Fibroblast of skin of right biceps (primary cell): ENCODE measurements at places on chromosomes 3 and 15.
A peak's percentile ranks its signal among the peaks of the same experiment; 100 is the strongest.

DNA sequence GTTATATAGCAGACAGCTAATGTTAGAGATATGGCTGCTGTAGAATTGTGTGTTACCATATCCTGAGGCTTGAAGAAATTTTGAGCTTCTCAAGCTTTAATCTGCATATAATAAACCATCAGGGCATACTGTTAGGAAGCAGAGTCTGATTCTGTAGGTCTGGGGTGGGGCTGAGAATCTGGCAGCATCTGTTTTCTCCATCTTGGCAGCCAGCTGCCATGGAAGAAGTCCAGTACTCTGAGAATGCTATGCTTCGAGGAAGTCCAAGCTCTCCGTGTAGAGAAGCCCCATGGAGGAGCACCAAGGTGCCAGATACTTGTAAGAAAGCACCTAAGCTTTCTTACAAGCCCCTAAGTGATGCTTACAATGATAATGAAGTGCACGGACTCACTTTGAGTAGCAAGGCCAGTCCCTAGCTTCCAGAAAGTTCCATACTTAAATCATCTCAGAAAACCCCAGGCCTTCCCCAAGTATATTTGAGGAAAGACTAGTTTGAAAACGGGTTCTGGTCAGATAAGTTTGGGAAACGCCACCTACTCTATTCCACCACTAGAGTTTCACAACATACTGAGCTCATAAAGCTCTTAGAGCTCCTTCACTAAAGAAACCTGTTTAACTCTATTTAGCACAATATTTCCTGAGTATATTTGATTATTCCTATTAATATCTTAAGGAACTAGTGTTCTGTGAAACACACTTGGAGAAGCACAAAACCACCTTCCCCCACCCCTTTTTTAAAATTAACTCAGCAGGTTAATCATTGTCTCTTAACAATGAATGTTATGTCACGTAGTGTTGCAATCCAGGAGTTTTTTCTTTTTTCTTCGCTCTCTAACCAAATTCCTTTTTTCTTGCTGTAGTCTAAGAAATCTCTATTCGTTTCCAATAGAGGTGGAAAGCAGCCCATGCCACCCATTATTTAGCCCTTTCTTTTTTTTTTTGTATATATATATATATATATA is 59.9 kb upstream of the RASGRP1 start:
- DNase-seq = no peak

GRCh38 chr15:40310001-40310959 is 2.5 kb upstream of the PLCB2 start:
- peak; percentile 39 for DNase-seq

- DNase-seq = peak; percentile 19
Measured at GRCh38 chr3:180871901-180872300, 40.6 kb upstream of the FXR1 start.

DNA sequence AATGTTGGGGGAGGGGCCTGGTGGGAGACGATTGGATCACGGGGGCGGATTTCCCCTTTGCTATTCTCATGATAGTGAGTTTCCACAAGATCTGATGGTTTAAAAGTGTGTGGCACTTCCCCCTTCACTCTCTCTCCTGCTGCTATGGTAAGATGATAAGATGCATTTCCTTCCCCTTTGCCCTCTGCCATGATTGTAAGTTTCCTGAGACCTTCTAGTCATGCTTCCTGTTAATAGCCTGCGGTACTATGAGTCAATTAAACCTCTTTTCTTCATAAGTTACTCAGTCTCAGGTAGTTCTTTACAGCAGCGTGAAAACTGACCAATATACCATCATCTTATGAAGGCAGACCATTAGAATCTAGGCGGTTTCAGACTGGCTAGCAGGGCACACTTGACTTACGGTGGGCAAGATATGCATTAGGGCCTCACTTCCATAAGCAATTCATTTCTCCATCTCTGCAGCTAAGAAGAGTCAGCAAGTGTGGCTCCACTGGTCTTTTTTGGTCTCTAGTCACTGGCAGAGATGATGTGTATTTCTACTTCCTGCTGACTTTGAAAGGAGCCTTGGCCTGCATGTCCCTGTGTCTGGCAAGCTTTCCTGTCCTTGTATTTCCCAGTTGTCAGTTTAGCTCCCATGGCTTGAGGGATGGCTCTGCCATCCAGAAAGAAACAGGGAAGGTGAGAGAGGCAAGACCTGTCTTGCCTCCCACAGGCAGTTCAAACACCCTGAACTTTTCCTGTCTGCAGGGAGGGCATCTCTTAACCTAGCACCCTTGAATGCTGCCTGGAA is 109.0 kb upstream of the ADAMTS9 start:
- DNase-seq = no peak

DNA sequence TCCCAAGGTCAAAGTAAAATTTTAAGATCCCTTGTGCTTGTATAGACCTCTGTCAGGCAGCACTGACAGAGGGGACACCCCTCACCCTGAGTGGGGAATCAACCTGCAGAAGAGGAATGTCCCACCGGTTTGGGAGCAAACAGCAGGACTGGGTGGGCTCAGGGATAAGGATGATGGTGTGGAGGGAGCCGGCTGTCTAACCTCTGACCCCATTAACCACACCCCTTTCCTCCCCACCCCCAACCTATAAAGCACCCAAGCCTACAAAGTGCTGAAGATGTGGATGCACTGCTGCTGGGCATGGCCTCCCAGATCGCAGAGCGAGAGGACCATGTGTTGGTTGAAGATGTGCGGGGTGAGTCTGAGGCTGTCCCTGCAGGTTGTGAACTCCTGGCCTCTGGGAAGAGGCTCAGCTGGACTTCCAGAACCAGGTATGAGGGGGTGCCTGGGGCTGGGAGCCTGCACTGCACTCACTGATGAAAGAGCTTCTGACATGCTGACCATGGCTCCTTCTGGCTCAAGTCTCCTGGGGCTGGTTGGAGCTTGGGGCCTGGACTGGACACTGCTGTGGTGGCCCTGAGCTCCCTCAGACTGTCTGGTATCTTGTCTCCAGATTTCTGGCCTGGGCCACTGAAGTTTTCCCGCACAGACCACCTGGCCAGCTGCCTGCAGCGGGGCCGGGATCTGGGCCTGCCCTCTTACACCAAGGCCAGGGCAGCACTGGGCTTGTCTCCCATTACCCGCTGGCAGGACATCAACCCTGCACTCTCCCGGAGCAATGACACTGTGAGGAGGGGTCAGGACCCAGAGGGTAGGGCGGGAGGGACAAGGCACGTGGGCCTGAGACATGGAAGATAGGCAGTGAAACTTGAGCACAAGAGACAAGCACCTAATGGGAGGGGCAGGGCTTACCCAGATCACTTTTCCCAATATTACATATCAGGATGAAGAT is 9.3 kb downstream of the DUOX1 start:
- DNase-seq = no peak

DNA sequence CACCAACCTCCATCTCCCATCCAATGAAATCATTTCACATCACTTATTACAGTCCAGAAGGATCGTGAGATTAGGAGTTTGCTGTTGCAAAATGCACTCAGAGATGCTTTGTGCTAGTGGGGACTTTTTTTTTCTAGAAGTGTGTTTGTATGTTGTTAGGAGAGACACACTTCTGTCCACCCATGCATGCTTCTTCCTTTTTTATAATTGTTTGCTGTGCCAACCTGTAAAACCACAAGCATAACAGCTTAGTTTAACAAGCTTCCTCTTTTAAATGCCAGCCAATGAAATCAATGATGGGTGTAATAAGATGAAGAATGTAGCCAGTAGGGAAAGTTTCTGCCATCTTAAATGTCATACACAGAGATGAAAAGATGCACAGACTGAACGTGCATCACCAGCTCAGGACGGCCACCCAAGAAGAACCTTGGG is 305.6 kb upstream of the STT3B start:
- DNase-seq = no peak

GRCh38 chr3:48960841-48961413 is 29.1 kb upstream of the P4HTM start:
- DNase-seq = peak; percentile 28

DNA sequence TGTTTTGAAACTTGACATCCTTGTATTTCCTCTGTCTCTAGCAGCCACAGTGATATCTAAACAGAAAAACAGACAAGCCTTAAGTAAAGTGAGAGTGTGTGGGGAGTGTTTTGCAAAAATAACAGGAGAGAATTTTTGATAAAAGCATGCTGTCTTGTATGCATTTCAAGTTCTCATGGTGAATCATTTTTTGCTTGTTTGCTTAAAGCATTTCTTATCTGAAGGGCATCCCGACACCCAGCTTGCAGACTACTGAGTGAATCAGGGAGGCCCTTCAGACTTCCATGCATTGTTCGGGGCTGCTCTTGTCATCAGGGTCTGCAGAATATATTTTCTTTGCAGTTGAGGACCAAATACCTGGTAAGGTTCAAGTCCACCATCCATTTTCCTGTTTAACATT is 8.5 kb downstream of the CGNL1 start:
- no peak for DNase-seq

DNA sequence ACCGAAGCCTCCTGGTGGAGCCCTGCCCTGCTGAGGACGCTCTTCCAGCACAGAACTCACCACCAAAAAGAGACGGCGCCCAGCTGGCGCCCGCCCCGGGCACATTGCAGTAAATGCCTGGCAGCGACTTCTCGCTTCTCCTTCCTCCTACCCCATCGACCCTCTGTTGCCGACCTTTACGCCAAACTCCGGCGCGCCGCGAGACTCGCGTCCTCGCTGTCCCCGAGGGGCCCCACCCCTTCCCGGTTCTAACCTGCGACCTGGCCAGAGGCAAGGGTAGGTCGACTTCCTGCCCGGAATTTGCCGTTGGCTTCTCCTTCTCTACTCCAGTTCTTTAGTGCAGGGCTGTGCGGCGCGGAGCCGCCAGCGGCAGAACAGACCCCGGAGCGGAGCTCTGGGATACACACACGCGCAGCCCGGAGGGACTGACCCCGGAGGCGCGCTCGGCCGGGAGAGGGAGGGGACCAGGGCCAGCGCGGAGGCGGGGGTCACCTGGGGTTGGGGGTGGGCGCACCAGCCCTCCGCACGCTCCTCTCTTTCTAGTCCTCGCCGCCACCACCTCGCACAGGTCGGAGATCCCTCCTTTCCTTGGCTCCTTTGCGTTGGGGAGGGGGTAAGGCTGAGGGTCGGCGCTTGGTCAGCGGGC is 226.6 kb upstream of the AZI2 start:
- DNase-seq = peak; percentile 2

GRCh38 chr3:178205740-178206139 is 330.5 kb upstream of the KCNMB2 start:
- DNase-seq = peak; percentile 87

DNA sequence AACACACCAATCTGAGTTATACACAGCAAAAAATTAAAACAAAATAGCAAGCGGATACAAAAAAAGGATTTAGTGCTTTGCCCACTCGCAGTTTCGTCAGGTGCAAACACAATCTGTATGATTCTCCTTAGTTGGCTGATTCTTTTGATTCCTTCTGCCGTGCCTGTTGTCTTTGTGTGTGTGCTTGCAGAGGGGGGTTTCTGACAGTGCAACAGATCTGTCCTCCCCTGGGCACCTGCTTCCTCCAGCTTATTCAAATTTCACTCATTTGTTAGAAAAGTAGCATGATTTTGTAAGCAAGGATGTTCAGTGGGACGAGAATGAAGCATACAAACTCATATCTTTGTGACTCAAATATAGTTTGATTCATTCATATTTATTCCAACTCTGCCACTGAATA is 74.0 kb upstream of the NEO1 start:
- no peak for DNase-seq

- no peak for DNase-seq
Measured at GRCh38 chr15:37131621-37132020, 31.3 kb upstream of the MEIS2 start.

GRCh38 chr3:157317895-157318294 is 118.8 kb upstream of the PTX3 start:
- peak; percentile 36 for DNase-seq

DNA sequence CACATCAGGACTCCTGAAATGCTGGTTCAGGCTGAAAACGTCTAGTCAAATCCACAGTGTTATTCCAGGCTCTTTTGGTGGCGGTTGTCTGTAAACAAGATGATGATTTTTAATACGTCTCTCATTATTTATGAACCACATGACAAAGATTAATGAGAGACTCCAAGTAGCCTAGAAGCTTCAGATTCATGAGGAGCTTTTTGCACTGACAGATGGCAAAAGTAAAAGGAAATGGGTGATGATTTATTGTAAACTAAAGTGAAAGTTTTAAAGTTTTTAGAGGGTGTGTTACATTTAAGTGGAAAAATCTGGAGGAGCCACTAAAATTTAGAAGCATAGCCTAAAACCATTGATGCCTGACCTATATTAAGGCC is 77.0 kb downstream of the BBX start:
- no peak for DNase-seq
